PC-3 (cell line): ENCODE measurements at places on chromosomes 7 and 10.

DNA sequence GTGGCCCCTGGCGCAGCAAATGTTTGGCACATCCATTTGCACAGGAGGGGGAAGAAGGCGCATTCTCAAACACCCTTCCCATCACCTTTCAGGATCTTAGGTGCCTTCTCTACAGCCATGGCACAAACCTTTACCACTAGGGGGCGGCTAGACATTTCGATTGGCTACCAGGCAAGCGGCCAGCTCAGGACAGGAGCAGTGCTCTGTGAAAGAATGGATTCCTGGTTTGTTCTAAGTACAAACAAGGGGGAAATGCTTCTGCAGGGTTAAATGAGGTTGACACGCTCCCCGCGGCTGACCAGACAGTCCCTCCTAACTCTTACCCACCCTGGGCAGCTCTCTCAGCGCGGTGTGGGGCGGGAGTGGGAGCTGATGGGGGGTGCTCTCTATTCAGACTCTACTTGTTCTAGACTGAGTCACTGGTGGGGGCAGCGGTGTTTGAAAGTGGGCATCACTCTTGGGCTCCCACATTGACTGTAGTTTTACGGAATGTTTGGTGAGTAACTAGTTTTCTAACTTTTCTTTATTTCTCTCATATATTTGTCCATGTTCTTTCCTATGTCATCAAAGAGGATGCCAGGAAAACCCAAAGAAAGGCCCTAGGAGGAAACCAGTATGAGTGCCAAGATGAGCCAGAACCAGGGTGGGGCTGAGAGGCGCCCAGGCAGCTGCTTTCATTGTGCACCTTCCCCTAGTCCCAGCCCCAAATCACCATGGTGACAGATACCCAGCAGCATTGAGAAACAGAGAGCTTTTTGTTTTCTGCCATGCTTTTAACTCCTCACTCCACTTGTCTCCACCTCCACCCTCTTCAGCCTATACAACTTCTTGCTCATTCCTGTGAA is 61.4 kb upstream of the GPR158 start:
- H3K4me3 ChIP-seq = peak overlapping the region; percentile 42
- H3K4me1 ChIP-seq = peaks cover 17% of the 10 kb centered on the region
- DNase-seq = peak; percentile 87
- H3K27ac ChIP-seq = peak overlapping the region; percentile 94

DNA sequence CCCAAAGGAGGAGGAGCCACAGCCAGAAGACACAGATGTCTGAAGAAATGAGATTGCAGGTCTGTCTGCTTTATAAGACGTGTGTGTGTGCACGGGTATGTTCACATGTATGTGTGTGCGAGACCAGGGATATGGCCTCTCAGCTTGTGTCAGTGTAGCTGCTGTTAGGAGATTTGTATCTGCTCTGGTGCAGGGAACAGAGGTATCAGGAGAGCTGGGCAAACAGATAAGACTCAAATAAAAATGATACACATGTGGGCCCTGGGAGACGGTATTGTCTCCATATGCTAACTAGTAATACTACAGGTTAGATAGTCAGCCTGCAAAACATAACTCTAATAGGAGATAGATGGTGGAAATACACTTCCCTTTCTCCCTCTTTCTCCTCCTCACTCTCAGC is 161.0 kb downstream of the PLXNA4 start:
- no peaks in the 10 kb centered on the region for H3K4me1 ChIP-seq
- no peak overlapping the region for H3K4me3 ChIP-seq
- no peak overlapping the region for H3K27ac ChIP-seq
- DNase-seq = no peak
- no peaks in the 10 kb centered on the region for H3K27me3 ChIP-seq

- no peak overlapping the region for H3K27ac ChIP-seq
- no peaks in the 10 kb centered on the region for H3K4me1 ChIP-seq
- no peaks in the 10 kb centered on the region for H3K27me3 ChIP-seq
- no peak for DNase-seq
- no peak overlapping the region for H3K4me3 ChIP-seq
These were observed 283.4 kb downstream of the GFRA1 start for GRCh38 chr10:115989621-115990020.

DNA sequence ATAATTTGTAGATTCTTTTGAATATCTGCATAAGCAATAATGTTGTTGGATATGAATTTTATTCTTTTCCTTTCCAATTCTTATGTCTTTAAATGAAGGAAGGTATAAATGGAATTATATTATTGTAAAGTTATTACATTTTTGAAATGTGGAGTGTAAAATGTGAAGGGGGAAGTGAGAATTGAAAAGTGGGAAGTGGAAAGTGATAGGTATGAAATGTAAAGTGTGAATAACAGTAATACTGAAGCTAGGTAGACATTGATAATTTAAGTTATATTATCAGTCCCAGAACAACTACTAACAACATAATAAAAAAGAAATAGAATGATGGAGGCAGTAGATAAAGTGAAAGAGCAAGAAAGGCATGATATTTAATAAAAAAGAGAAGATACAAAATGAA is 39.7 kb upstream of the HYAL4 start:
- H3K27ac ChIP-seq = no peak overlapping the region
- no peak for DNase-seq
- no peaks in the 10 kb centered on the region for H3K27me3 ChIP-seq
- H3K36me3 ChIP-seq = no peaks in the 10 kb centered on the region
- H3K4me3 ChIP-seq = no peak overlapping the region
- no peaks in the 10 kb centered on the region for H3K4me1 ChIP-seq

GRCh38 chr7:37970211-37970610 is 49.8 kb downstream of the EPDR1 start:
- no peaks in the 10 kb centered on the region for H3K36me3 ChIP-seq
- H3K4me1 ChIP-seq = no peaks in the 10 kb centered on the region
- no peak for DNase-seq
- no peak overlapping the region for H3K4me3 ChIP-seq
- no peaks in the 10 kb centered on the region for H3K27me3 ChIP-seq

- H3K4me3 ChIP-seq = no peak overlapping the region
- H3K27me3 ChIP-seq = no peaks in the 10 kb centered on the region
- H3K4me1 ChIP-seq = no peaks in the 10 kb centered on the region
- no peak for DNase-seq
These were observed 200.2 kb upstream of the SEMA3E start for GRCh38 chr7:83849131-83849530.
